Gastroesophageal sphincter (tissue), 4 donors: ENCODE measurements at places on chromosomes 3 and 15.

DNA sequence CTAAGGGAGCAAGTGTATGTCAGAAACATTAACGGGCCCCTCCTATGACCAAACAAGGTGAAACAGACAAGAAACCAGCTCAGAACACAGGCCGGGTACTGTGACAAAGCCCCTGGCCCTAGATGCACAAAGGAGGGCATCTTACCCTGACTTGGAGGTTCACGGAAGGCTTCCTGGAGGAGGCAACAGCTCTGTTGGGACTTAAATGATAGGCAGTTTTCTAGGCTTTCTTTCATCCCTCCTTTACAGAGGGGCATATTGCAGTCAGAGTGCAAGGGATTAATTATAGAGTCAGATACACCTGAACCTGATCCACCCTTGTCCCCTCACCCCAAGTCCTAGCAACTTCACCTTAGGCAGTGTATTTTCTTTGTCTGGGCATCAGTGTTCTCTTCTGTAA lies 8.4 kb downstream of the EPHB3 start:
- ATAC-seq, result no peak

GRCh38 chr3:9852528-9852927 lies 8.7 kb upstream of the RPUSD3 start:
- ATAC-seq, result no peak

DNA sequence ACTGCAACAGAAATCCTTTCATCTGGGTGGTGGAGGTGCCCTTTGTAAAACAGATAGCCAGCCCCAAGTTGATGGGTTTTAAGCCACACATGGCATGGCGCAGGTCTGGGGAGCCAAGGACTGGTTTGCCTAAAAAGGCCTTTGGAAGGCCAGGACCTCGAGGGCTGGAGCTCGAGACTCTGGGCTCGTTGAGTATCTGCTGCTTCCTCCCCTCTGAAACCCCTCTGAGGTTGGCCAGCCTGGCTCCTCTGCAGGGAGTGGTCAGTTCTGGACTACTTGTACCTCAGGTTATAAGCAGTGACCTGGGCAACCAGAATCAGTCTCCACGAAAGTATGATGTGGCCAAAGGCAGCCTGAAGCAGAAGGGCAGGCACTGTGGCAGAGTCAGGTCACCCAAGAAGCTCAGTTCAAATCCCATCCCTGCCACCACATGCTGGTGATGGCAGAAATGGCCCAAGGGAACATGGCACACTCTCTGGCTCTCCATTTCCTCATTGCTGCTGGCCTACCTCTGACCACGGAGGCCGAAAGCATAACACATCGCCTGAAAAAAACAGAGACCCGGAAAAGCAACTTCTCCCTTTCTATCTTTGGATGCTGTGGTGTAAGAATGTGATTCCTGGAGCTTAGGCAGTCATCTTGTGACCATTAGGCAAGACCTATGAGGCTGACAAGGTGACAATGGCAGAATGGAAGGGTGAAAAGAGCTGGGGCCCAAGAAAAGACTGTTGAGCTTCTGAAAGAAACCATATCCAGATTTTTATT lies 51.2 kb downstream of the WNT7A start:
- ATAC-seq, result no peak

DNA sequence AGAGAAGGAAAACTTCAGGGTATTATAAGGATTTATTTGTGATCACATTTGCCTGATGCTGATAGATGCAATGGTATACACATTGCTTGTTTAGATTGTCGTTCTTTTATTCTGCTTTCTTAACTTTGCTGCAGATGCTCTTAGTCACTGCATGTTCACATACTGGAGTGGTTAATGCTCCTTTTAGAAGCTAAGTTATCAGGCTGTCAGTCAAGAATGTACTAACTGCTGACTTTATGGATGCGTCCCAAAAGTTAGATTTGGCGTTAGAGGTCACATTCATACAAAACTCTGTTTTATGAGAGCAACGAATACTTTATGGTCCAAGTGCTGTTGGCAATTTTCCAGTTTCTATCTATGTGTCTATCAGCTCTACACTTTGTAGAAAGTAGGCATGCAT lies 160.7 kb downstream of the BBX start:
- ATAC-seq, result no peak

- no peak for ATAC-seq
Observed at GRCh38 chr15:47541562-47541961, 175.7 kb upstream of the SEMA6D start.

- ATAC-seq, result no peak
Observed at GRCh38 chr3:187735383-187735782, 9.9 kb downstream of the BCL6 start.

DNA sequence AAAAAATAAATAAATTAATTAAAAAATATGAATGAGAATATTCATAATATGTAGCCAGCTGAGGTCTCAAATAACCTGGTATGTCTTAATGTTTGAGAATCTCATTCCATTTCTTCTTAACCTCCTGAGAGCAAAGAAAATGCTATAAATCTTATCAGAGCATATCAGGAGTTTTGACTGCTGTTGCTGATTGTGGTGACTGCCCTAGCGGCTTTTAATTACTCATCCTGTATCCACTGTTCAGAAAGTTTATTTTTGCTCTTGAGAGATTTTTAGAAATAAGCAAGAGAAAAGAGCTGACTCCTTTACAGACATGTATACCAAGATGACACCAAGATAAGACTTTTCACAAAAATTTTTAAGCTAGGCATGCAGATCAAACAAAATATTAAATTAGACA lies 454.8 kb upstream of the CBLB start:
- no peak for ATAC-seq

DNA sequence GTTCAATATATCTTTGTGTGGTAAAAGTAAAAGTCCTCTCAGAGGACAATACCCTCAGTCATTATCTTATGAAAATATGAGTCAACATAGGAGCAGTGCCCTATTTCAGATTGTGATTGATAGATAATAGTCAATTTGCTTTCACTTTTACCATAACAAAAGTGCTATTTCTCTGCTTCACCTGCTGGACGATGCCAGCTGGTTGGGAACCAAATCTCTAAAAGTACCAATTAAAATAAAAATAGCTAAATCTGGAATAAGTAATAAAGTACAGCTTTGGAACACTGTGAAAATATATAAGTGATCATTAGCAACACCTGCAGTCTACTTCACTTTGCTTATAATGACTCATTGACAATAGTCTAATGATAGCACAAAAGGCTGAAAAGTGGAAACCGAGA lies 390.3 kb upstream of the AGTR1 start:
- ATAC-seq, result no peak
